ENCODE measurements at places on chromosomes 11 and 22.

DNA sequence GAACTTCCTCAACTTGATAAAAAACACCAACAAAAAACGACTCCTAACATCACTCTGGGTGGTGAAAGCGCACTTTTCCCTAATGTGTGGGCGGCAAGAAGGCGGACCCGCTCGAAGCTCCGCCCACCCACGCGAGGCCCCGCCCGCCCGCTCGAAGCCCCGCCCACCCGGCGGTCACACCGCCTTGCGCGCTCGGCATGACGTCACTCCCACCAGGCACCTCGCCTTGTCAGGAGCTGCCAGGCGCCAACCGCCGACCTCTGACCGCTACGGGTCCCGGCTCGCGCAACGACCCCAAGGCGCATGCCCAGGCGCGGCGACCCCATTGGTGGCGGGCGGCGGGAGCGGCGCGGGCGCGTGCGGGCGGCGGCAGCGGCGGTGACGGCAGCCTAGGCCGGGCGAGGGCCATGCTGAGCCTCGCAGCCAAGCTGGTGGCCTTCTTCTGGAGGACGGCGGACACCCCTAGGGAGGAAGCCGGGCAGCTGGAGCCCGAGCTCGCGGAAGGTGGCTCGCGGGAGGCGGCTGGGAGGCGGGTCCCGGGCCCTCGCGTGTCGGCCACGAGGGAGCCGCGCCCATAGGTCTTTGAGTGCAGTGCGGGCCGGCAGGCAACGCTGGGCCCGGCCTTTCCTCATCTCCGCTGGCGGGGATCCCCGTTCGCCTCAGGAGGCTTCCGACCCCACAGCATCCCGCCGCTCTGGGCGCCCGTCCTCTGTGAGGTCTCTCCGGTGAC, at the start of gene MOV10L1:
TSS of gene MOV10L1 (plus strand) at position 325 of the 730 bp plus-strand sequence. CDS start at position 408, 83 bp downstream.
- peak; percentile 35 for DNase-seq

DNA sequence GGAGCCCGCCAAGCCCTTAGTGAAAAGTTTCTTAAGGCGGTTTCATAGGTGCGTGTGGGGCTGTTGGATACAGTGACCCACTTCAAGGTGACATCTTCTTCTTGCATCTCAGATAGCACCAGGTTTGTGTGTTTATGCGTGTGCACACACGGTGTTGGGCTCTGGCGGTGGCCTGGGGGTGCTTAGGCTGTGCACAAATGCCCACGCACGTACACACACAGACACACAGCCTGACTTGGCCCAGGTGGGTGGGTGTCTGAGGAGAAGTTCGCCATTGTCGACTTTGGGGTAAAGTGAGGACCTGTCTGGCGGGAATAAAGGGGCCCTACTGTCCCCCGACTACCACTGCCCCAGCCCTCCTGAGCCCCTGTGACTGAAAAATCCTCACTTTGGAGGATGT, 103.8 kb downstream of the KCNQ1 start:
- no peak for DNase-seq

- no peak for DNase-seq
Measured at GRCh38 chr22:23467721-23468294, 112.3 kb downstream of the IGLL1 start.

GRCh38 chr11:32891657-32892354, 805 bp upstream of the QSER1 start:
- DNase-seq, result peak; percentile 8

DNA sequence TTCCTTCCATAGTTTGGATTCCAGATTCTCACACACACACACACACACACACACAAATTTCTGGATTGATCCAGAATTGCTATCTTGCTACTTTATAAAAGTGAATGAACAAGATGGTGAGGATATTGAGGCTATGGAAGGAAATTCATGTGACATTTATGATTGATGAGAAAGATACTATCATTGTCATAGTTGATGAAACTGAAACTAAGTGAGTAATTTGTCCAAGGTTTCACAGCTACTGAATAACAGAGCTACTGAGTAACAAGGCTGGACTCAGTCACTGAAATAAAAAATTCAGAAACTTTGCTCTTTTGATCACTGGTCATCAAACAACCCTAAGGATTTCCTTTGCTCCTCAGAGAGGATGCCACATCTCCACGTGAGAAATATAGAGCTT, 16.2 kb downstream of the OR5D16 start:
- no peak for DNase-seq

GRCh38 chr11:1267441-1268100, 41.9 kb downstream of the TOLLIP start:
- no peak for DNase-seq

DNA sequence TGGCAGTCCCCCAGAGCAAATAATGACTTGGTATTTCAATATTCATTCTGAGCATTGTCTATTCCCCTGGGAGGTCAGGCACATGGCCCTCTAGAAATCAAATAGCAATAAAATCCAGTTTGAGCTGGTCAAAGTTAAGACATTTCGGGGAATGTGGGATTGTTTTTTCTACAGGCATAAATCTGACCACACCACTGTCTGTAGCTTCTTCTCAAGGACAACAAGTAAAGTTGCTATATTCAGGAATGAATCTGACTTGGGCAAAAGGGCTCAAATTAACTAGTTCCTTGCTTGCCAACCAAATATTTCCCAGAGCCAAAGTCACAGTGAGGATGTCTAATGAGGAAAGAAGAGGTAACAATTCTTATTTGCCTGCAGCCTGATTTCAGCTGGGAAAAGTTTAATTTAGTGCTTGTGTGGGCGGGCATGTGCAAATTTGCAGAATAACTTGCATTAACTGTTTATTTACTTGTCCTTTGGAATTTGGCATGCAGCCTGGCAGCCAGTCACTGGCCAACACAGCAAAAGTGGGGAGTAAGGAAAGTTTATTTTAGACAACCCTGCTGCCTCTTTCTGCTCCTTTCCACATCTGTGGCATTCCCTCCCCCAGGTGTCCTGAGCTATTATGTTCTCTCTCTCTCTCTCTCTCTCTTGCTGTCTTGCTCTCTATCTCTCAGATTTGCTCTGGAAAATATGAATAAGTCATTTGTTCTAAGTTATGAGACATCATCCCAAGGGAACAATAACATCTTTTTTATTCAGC, 51.2 kb upstream of the ARHGAP20 start:
- DNase-seq, result no peak

DNA sequence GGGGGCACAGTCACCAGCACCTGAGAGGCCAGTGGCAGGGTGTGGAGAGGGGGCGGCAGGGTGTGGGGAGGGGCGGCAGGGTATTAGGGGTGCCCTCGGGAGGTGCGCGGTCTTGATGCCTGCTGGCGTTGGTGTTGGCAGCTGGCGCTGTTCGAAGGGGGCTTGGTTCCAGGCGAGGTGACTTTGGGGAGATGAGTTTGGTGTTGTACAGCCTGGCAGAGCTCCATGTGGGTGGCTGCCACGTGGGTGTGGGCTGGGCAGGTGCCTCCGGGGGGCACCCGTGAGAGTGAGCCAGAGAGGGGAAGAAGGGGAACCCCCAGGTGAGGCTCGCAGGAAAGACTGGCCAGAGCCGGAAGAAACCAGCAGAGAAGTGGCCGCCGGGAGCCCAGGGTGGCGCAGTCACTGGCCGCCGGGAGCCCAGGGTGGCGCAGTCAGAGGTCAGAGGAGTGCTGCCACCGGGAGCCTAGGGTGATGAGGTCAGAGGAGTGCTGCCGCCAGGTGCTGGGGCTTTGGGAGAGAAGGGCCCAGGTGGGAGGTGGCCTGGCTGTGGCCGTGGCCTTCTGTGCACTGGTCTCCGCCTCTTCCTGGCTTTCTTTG, 44.7 kb downstream of the MUC6 start:
- DNase-seq, result no peak

DNA sequence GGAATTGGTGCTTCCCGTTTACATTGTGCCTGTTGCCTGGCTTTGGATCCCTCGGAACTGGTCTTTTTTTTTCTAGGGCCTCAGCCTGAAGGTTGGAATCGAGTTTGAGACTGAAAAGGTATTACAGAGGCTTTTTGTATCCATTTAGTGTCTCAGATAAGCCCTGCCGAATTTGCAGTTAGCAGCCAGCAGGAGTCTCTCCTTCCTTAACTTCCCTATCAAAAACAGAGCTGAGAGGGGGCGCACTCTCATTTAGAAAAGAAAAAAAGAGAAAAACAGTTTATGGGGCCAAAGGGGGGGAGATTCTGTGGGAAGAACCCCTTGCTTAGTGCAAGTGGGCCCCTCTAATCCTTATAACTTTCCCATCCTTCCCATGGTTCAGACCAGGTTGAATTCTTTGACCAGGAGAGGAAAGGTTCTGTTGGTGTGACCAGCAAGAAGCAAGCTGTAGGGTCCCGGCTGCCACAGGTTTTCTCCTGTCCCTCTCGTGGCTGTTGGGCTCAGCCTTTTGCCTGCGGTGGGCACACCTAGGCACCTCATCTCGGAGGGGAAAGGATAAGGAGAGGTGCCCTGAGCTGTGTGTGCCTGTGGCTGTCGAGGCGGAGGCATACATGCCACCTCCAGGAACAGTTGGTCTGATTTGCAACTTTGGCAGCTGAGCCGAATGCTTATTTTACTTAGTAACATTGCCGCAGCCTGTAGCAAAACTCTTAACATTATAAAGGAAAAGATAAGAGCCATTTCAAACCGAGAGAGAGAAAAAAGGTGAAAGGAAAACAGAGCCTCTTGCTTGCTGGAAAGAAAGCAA, 565.0 kb upstream of the CNTN5 start:
- DNase-seq, result no peak

DNA sequence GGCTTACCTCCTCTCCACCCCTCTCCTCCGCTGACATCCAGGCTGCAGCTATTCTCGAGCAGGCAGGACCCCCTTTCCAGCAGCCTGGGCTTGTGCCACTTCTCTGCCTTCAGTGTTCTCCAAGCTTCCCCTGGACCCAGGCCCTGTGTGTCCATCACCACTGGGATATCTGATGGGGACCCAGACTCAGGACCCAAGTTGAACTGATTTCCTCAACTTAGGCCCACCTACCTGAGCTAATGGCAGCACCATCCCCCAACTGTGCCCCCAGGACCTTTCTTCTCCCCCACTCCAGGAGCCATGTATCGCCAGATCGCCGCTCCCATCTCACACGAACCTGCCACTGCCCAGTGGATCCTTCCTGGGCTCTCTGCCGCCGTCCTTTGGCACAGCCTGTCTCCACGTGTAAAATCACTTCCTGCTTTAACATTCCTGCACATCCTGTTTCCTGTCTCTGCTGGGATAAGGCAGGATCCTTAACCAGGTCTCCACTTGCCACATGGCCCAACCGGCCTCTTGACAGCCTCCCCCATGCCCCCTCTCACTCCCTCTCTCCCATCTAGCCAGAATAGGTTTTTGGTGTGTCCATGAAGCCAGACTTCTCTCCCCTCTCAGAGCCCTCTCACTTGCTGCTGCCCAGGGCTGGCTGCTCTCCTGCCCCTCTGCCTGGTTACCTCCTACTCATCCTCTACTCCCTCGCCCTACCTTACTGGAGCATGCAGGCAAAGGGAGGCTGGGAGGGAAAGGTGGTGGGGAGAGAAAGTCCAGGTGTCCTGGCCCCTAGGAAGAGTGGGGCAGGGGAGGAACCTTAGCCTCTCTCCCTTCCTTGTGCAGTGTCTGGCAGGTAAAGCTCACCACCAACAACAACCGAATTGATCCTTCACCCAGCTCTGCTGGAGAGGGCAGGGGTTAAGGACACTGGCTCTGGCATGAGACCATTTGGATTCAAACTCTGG, 9.4 kb downstream of the SPATA19 start:
- no peak for DNase-seq

DNA sequence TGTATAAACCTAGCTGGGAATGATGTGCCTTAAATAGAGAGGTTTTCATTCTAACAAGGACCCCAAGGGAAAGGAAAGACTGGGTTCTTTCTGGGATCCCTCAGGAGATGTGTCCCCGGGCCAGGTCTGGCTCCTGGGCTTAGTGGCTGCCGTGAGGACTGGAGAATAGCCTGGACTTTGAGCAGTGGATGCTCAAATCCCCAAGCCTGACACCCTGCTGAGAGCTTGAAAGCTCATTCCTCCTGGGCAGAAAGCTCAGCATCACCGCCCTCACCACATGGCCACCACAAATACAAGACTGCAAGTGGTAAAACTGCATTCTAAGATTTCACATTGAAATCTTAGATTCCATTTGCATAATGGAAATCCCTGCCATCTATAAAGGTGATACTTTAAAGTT, 79.4 kb upstream of the NARS2 start:
- no peak for DNase-seq

DNA sequence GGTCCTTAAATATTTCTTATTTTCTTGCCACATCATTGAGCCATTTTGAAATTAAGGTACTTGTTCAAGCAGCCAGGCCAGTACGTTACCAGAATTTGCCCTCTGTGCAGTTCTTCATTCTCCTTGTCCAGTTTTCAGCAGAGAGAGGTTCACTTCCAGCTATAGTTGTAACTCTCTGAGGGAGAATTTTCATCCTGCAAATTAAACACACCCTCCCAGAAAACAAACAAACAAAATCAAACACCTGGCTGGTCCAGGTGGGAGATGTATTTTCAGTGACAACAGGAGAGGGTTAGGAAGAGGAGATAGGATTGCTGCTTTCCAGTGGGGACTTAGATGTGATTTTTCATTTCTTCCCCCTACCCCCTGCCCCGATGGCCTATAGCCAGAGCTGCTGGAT, 45.0 kb downstream of the LHFPL7 start:
- no peak for DNase-seq

- DNase-seq, result no peak
Measured at GRCh38 chr22:50281957-50282356, 11.8 kb upstream of the MAPK11 start.

DNA sequence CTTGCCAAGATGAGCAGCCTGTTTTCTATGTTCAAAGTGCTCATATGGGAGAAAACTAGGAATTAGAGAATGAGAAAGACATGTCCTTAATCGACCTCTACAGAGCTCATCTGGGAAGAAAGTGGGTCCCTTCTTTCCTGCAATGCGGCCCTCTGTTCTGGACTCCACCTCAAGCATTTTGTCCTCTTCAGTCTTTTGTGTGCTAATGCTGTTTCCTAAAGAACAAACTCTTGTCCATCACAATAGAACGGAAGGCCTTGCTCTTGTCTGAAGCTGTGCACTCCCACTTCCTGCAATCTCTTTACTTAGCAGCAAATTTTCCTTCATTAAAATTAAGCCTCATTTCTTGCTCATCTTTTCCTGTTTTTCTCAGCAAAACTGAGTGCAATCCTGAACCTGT, 206.6 kb downstream of the OPCML start:
- no peak for DNase-seq

GRCh38 chr11:23288003-23288783, 427.9 kb upstream of the CCDC179 start:
- peak; percentile 86 for DNase-seq

DNA sequence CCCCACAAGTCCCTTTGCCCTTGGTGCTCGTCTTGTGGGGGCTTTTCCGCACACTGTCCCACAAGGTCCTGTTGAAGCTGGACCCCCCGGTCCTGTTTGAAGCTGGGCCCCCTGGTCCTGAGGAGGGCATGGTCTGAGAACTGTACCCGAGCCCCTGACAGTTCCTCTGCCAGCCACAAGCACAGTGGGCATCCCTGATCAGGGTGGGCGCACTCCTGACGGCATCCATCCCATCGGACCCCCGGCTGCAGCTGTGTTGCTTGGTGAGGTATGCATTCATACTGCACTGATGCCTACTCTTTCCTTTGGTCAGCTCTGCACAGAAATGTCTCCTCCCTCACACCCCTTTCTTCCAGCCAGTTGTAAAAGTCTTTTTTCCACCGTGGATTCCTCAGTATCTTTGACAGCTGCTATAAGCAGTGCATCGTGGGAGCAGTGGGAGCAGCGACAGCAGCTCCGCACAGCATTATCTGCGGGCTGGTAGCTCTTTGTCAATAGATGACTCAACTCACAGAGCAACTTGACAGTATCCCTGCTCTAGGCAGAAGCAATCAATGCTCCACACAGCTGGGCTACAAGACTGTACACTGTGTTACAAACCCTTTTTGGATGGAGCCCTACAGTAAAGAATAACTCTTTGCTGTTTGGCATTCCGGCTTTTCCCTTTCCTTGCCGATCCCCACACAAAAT, 1030.8 kb upstream of the CCDC90B start:
- DNase-seq, result peak; percentile 22

GRCh38 chr22:48842976-48843375, 984.7 kb downstream of the BRD1 start:
- no peak for DNase-seq
